ENCODE measurements at places on chromosomes 11 and 22.

GRCh38 chr11:26702406-26702805, 19.5 kb downstream of the SLC5A12 start:
- no peak for DNase-seq

DNA sequence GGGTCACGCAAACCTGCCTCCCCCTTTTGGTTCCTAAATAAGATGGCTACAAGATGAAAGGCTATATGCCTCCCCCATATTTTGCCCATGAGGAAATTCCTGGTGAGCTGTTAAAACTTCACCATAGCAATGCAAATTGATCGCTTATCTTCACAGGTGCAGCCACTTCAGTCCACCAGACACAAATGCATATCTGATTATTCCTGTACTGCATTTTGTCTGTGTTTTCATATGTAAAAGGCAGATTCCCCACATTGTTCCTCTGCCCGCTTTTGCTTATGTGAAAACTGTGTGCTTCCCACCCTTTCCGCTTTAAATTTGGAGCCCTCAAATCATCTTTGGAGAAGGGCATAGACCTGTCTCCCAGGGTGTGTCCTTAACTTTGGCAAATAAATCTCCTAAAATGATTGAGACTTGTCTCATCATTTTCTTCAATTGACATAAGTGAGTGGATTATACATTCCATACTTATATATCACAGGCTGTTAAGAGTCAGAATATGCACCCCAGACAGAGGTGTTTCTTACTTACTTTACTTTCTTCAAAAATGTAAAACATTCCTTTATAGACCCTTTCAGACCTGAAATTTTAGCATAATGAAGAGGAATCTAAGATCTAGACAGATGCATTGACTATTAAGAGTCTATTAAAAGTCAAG, 116.4 kb downstream of the CASP12 start:
- no peak for DNase-seq

DNA sequence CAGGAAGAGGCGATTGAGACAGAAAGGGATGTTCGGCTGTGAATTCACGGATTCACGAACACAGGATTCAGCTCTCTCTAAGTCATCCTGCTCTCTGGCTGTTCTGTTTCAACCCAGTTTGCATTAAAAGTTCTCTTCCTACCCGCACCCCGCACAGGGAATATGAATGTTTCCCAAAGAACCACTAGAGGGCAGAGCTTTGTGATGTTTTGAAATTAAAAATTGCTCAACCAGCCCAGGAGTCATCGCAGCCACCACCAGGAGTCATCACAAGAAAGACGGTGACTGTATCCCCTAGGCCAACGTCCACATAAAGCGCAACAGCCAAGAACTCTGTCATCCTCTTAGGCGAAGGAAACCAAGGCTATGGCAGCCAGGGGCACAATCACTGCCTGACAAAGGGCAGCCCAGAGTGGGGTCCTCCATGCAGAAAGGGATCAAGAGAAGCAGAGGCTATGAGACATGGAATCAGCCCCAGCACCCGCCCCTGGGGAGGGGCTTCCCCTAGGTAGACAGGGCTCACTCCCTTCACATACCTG, 122.4 kb downstream of the WT1 start:
- DNase-seq: no peak

DNA sequence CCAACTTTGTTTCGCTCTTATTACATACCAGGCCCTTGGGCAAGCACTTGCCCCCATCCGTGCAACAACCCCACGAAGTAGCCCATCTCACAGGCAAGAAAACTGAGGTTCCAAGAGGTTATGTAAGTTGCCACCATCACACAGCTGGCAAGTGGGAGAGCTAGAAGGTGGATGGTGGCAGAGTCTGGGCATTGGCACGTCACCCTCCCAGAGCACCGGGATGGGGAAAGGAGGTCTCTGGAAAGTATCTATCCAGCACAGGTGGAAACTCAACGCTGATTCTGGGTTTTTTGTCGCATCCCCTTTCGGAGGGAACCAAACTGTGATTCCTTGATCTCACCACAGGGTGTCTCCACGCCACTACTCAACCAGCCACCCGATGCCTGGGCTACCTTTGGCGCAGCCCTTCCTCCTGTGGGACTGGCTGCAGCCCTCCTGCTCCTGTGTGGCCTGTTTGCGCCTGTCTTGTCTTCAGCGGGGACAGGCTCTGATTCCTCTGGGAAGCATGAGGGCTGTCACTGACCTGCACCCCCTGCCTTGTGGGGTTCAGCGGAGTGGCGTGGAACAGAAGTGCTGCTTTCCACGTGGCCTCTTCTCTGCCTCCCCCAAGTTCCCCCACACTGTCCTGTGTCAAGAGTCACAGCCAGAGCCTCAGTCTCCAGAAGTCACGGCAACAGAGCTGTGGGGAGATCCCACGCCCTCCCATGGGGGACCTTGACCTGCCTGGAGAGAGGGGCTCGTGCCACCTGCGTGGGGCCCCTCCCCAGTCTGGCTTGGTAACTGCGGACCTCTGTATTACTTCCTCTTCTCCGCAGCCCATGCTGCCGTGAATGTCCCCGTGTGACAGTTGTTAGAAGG, 34.4 kb upstream of the TRIM29 start:
- peak; percentile 3 for DNase-seq

DNA sequence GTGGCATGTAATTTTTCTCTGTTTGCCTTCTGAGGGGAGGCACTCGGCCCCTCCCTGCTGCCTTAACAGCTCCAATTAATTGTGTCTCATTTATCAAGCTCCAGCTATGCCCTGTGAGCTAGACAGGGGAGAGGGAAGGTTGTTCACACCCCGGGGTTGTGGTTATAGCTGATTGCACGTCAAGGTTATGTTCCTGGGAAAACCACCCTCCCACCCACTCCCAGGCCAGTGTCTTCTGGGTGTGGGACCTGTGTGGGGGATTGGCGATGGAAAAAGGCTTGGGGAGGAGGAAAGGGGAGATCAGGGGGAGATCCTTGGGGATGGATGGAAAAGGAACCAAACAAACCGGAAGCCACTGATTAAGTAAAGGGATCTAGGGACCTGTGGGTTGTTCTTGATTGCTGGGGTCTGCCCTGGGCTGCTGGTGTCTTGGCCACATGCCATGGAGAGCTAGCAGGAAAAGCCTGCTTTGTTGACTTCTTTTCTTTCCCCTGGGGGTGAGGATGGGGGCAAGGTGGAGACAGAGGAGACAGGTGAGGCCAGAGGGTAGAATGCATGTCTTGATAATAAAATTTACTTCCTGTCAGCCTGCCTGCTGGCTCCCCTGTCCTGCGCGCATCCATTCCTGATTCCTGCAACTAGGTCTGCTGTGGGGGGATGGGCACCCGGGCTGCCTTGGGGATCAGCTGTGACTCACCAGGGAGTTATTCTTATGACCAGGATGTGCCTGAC, 13.5 kb upstream of the SORL1-AS1 start:
- DNase-seq: no peak

Data from NCI-H510A treated with DMSO at 0.1 percent for 48 hours (cell line).